ENCODE measurements at places on chromosomes 16 and 17.

GRCh38 chr17:55437159-55437605 lies 15.5 kb upstream of the MMD start:
- no peak for DNase-seq

DNA sequence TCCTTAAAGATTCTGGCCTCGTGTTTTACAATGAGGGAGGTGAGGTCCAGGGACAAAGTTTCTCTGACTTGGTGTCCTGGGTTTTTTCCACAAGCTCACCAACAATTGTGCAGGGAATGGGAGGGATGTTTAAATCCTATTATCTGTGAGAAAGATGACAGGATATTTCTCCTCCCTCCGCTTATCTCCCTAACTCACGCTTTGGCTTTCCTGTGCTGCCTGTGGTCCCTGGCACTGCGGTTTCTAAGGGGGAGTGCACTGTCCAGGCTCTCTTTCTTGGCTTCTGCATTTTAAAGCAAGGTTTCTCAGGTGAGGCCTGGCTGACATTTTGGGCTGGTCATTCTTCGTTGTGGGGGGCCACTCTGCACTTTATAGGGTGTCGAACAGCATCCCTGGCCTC lies 16.4 kb downstream of the GGA3 start:
- DNase-seq, result no peak

GRCh38 chr16:60404401-60404800 lies 1631.8 kb downstream of the CDH8 start:
- DNase-seq, result no peak

GRCh38 chr17:74995847-74996246 lies 8.4 kb downstream of the CDR2L start:
- DNase-seq, result no peak

DNA sequence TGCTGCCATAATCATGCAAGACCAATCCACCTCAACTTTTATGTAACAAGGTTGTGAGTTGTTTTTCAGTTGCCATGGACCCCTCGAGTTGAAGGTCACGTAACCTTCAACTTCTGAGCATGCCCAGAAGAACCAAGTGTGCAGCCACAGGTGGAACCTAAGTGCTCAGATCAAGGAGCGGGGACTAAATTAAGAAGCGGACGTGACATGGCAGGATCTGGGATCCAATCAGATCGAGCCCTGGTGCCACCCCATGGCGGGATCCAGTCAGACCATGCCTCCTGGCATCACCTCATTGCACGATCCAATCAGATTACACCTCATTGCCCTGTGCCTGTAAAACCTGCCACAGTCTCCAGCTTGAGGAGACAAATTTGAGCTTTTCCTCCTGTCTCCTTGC lies 204.5 kb upstream of the CDH5 start:
- no peak for DNase-seq

GRCh38 chr17:49108318-49108717 lies 24.3 kb upstream of the B4GALNT2 start:
- peak; percentile 5 for DNase-seq

DNA sequence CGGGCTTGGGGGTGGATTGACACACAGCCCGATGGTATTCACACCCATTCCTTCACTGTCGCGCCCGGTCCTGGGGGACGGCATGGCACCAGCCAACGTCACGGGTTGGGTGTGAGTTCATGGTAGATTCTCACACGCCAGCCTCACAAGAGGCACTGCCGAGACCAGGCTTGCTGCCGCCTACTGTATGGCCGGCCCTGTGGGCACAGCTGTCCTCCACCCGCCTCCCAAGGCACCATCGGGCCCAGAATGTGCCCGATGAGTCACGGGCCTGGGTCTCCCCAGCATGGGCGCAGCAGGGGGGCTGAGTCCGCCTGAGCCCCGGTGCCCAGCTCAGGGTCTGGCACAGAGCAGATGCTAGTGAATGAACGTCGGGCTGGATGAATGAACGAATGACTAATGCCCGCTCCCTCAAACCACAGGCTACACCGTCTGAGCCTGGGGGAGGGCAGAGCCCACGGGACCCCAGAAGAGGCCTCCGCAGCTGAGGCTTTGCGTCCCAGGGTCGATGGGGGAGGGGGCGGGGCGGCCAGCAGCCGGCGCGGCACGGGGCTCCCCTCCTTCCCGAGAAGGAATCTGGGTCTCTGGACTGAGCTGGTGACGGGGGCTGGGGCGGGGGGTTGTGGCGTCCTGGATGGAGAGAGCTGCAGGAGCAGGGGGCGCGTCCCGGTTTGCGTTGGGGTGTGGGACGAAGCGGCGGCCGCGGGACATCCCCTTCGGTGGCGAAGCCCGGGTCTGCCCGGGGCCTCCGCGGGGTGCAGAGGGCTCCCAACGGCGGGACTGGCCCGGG lies 829 bp downstream of the PITPNM3 start:
- DNase-seq, result no peak

DNA sequence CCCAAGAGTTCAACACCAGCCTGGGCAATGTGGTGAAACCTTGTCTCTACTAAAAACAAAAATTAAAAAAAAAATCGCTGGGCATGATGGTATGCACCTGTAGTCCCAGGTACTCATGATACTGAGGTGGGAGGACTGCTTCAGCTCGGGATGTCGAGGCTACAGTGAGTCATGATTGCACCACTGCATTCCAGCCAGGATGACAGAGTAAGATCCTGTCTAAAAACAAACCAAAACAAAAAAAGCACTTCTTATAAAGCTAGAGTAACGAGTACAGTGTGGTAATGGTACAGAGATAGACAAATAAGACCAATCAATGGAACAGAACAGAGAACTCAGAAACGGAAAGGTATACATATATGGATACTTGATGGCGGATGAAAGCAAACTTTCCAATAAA lies 4.4 kb downstream of the NSMCE1 start:
- no peak for DNase-seq

DNA sequence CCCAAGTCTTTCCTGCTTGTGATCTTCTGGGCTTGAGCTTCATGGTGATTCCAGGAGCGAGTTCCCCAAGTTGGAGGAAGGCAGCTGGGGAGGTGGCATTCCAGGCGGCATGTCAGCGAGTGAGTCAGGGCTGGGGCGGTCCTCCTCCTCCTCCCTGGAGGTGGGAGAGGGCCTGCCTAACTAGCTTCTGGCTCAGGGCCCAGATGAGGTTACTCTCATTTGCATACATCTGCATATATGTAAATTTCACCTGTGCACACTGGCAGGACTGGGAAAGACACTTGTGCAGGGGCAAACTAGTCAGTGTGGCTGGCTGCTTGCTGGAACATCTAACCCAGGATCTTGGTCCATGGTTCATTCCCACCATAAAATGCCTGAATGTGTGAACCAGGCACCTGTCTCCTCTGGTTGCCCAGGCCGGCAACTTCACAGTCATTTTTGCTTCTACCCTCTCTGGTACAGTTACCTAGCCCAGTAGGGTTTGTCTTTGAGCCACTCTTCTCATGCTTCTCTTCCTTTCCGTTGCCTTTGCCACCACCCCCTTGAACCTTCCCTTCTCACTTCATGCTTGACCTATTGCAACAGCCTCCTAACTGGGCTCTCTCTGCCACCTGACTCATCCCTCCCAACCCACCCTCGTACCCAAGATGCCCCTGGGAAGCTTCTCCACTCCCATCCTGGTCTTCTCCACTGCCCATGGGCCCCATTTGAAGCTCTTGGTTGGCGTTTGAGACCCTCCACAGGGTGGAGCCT lies 9.6 kb upstream of the DLX4 start:
- no peak for DNase-seq

GRCh38 chr17:39178536-39178935 lies 12.6 kb upstream of the ARL5C start:
- no peak for DNase-seq

GRCh38 chr17:1082579-1082978 lies 85.7 kb downstream of the TIMM22 start:
- no peak for DNase-seq

- no peak for DNase-seq
Measured at GRCh38 chr16:79943736-79944135, 343.2 kb upstream of the MAF start.

- DNase-seq, result no peak
Measured at GRCh38 chr17:15106540-15106939, 158.6 kb downstream of the PMP22 start.

DNA sequence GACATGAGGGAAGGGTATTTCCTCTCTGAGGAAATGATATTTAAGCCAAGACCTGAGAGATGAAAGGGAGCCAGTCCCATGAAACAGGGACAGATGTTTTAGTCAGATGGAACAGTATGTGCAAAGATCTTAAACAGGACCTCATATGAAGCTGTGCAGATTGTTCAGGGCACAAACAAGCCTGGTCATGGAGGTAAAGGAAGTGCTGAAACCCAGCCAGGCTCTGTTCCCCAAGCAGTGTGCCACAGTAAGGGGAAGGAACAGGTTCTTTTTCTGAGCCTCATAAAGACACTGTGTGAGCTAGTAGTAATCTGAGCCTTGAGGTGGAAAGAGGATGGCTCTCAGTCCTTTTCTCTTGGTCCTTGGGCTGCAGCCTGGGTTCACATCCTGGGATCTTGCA lies 159.9 kb downstream of the ANKFN1 start:
- no peak for DNase-seq

DNA sequence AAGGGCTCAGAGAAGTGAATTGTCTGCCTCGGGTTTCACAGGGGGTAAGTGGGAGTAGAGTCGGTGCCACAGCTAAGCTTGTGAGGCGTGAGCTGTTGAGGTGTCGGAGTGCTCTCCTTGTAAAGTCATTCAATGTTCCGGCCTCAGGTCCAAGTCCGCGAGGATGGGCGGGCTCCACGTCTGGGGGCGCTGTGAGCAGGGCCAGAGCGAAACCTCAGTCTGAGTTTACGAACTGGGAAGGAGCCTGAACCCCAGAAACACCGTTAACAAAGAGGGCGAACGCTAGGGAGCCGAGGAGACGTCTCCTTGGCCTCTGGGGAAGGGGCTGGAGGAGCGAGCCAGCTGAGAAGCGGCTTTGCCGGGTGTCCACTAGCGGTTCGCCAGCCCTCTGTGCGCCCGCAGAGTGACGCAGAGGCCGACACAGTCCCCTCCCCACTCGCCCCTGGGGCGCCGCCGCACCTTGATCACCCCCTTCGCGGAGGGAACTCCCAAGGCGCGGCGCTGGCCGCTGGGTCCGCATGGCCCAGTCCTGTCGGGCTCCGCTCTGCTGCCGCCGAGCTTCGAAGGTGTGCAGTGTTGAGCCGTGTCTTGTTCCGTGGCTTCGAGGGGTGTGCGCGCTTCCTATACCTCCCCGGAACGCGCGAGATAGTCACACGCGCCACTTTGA lies 4.9 kb downstream of the IRX3 start:
- no peak for DNase-seq

- DNase-seq, result no peak
Measured at GRCh38 chr17:51029142-51029541, 91.5 kb downstream of the SPAG9 start.

DNA sequence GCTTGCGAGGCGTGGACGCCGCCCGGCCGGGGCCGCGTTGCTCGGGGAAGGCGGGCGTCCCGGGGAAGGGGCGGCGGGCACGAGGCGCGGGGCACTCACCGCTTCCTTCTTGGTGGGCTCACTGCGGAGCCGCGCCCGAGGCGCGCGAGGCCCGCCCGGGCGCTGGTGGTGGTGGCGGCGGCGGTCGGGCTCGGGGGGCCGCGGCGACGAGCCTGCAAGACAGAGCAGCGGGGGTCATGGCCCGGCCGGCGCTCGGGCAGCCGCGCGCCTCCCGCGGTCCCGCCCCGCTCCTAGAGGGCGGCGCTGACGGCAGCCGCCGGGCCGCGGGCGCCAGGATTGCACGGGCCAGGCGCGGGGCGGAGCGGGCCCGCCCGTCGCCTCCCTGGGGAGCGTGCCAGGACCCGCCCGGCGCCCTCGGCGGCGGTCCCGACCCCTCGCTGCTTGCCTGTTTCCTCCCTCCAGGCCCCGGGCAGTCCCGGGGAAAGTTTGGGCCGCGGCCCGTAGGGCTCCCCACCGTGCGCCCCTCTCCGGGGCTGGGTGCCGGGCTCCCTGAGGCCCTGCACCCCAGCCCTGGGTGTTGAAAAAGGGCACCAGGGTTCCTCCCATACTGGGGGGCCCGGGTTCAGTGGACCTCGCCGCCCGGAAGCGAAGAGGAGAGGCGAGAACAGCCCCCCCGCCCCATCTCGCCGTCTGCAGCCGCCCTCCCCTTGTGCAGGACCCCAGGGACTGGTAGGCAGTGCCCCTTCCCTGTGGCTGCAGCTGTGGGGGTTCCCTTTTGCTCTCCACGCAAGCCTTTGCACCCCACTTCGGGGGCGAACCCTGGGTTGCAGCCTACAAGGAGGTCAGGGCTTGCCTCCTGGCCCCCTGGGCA lies at the start of gene C16orf74:
TSS of gene C16orf74 (minus strand) at position 270 of the 871 bp plus-strand sequence. CDS start 15,879 bp downstream, outside the sequence.
- DNase-seq, result no peak

DNA sequence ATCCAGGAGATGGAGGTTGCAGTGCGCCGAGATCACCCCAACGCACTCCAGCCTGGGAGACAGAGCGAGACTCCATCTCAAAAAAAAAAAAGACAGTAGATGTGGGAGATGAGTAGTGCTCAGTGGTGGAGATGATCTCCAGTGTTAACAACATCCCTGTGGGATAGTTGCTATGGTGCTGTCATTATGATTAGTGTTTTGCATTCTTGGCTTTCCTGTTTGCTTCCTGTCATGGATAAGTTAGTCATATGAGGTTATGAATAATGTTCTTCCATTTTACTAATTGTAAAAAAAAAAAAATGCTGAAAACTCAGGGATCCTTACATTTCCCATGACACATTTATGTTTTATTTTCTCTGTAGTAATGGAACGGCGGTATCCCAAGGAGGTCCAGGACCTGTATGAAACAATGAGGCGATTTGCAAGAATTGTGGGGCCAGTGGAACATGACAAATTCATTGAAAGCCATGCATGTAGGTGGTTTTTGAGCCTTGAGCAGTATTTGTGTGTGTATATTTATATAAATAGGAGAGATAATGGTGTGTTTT lies 24.5 kb upstream of the DUSP14 start:
- DNase-seq, result no peak

- no peak for DNase-seq
Measured at GRCh38 chr16:5166486-5166885, 68.9 kb upstream of the EEF2KMT start.

DNA sequence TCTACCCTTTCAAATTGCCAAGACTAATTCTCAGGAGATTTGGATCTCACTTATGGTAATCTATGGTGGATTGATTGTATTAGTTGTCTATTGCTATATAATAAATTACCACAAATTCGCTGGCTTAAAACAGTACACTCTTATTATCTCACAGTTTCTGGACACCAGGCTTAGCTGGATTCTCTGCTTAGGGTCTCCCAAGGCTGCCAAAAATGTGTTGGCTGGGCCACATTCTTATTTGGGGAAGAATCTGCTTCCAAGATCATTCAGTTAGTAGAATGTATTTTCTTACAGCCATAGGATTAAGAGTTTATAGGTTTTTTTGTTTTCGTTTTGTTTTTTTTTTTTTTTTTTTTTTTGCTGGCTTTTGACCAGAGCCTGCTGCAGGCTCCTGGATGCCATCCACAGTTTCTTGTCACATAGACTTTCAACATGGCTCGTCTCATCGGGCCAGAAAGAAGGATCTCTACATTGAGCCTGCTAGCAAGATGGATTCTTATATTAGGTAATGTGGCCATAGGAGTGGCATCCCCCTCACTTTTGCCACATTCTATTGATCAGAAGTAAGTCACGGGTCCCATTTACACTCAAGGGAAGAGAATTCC lies 415.3 kb downstream of the KIF2B start:
- no peak for DNase-seq

DNA sequence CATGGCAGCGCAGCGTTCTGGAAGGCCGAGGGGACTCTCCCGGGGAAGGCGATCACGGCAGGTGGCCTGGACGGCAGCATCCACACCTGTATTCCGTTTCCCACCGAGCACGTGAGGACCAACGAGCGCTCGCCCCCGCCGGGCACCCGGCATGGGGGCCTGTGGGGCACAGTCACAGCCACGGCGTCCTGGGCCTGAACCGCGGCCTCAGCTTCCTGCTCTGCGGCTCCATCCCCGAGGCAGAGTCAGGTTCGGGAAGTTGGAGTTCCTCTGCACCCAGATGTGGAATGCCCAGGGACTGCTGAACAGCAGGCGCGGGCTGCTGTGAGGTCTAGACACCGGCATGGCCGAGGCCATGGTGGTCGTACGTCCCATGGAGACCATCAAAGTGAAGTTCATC lies 1713.9 kb downstream of the TP53TG3F start:
- DNase-seq, result no peak

All from amygdala (tissue), 56 donors.